Hematopoietic multipotent progenitor cell treated with erythropoietin and hydrocortisone succinate and interleukin-3 and kit ligand, for 4 days (in vitro differentiated cells): ENCODE measurements at places on chromosomes 12 and 14.

GRCh38 chr12:65098364-65098763 is 22.7 kb downstream of the WIF1 start:
- no peak for DNase-seq

GRCh38 chr12:58877243-58877743 is 43.0 kb downstream of the LRIG3 start:
- DNase-seq = no peak

DNA sequence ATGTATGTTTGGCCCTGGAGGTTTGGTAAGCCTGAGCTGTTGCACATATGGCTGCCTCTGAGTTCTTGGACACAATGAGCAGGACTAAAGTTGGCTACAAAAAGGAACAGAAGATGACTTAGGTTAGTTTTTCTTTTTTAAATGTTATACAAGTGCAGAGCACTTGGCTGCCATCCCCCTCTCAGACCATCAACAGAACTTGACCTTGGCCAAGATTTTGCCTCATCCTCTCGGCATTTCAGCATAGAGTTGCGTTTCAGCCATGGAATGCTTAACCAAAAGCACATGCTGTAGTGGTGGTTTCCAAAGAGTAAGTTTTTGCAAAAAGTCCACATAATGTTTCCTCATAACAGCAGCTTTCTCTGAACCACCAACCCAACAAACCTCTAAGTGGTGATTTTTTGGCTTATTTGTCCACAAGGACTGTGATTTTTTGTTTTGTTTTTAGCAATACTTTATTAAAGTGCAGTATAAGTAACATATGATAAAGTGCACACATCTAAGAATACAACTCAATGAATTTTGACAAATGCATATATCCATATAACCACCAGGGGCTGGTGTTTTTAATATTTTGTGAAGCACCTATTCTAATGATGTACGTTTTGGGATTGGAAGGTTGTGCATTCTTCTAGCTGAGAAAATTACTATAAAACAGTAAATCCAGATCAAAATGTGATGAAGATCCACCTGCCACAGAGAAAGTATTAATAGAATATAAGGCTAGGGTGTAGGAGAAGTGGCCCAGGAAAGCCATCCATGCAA is 12.1 kb upstream of the GALNT16 start:
- no peak for DNase-seq

- no peak for DNase-seq
Measured at GRCh38 chr12:31477687-31478086, 113.2 kb downstream of the DENND5B start.

- no peak for DNase-seq
Measured at GRCh38 chr12:1749019-1749418, 58.1 kb downstream of the ADIPOR2 start.

DNA sequence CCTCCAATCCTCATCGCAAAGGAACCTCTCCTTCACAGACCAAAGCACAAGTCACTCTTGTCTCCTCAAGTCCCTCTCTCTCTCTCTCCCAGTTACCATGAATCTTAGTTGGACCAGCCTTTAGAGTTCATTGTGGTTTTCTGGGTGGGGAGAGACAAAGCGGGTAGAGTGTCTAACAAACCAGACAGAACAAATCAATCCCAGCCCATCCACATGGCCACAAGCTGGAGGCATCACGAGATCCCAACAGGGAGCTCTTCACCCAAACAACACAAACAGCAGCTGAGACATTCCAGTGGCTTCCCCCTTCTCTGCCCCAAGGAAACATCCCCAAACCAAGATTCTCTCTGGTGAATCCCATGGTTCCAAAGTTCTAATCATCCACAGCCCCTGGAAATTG is 22.4 kb downstream of the ACTN1 start:
- no peak for DNase-seq

- DNase-seq = no peak
Measured at GRCh38 chr12:33047666-33048065, 151.1 kb upstream of the PKP2 start.

DNA sequence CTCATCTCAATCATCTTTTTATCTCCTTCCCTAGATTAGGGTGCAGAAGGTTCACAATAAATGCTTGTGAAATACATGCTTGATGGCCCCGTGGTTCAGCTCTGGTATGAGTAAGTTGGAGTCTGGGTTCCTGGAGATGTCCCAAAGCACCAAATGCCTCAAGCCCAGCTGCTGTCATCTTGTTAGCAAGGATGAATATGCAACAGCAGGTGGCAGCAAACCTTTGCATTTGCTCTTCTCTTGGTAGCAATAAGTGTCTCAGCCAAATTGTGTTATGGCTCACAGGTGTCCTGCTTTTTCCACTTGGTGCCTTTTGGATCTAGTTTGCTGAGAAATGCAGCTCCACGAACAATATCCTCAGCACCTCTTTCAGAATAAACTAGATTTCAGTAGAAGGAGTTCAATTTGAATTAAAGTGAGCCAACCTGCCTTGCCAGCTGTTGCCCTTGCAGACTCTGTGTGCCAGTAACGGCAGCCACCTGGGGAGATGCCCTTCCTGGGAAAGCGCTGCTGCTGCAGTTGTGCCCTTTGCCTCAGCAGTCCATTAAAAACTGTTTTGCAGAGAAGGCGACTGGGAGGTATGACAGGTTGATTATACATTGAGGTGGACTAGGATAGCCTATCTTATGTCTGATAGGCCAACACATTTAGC is 417.3 kb downstream of the SNAPC1 start:
- peak; percentile 67 for DNase-seq

DNA sequence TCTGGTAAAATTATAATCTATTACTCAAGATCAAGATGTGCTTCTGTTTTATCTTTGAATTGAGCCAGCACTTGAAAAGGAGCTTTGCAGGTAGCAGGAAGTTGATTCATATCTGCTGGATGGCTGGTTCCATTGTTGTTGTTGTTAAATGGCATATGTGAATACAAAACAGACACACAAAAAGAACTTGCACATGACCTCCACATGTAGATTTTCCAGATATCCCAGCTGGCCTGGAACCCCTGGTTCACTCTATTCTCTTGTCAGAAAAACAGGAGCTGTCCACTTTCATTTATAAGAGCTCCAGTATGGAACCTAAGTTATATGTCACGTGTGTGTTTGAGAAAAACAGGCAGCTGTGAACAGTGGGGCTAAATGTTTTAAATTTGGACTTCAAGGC is 273.9 kb downstream of the TMEM132D start:
- no peak for DNase-seq

DNA sequence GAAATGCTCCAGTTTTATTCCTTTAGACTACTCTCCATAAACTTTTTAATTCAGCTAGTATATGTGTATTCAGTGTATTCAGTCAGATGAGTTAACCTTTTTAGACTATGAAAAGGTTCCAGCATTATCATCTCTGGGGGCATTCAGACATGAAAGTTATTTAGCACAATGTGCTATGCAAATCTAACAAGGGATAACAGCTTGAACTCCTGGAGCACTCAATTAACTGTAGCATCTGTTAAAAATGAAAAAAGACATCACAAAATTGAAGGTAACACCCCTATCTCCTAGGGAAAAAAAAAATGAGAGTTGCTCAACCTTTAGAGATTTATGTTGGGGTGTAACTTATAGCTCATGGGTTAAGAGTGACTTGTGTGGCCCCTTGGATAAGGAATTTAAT is 211.5 kb downstream of the PHLDA1 start:
- no peak for DNase-seq

DNA sequence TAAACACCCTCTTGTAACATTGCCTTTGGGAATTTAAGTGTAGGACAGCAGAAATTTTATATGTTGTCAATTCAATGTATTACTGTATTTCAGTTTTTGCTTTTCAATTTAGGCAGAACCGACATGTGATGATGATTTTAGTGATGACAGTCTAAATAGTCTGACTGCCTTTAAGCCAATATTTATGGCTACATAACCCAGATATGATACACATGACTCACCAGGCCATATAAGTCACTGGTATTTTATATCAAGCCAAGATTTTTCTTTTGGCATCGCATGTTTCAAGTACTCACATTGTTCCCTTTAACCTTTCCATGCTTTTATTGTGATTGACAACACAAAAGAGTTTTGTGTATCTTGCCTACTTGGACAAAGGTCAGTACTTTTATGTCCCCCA is 13.6 kb upstream of the PPM1A start:
- DNase-seq = no peak

GRCh38 chr14:37411079-37411735 is 183.8 kb downstream of the FOXA1 start:
- no peak for DNase-seq

DNA sequence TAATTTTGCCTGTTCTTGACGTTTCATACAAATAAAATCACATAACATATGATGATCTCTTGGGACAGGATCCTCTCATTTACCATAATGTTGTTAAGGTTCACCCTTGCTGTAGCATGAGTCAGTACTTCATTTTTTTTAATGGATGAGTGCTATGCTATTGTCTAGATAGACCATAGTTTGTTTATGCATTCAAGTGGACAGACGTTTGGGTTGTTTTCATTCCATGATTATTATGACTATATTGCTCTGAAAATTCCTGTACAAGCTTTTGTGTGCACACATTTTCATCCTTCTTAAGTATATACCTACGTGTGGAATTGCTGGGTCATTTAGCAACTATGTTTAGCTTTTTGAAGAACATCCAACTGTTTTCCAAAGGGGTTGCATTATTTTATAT is 325.6 kb upstream of the TMEM132C start:
- DNase-seq = no peak

DNA sequence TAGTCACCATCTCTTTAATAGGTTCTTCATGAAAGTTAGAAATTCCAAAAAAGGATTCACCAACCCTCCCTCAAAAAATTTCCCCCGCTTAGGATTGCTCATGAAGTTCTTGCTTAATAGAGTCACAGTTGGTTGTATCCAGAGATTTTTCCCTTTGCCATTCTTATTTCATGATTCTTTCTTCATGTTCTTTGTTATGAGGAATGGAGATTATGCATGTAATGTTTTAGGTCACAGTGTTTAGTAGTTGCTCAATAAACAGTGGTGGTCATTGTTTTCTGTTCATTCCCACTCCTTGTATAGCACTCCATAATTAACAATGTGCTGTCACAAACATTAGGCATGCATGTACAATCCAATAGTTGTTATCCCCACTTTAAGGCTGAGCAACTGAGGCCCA is 51.2 kb upstream of the RTRAF start:
- DNase-seq = no peak

- DNase-seq = no peak
Measured at GRCh38 chr12:106066051-106066705, 72.6 kb downstream of the NUAK1 start.

DNA sequence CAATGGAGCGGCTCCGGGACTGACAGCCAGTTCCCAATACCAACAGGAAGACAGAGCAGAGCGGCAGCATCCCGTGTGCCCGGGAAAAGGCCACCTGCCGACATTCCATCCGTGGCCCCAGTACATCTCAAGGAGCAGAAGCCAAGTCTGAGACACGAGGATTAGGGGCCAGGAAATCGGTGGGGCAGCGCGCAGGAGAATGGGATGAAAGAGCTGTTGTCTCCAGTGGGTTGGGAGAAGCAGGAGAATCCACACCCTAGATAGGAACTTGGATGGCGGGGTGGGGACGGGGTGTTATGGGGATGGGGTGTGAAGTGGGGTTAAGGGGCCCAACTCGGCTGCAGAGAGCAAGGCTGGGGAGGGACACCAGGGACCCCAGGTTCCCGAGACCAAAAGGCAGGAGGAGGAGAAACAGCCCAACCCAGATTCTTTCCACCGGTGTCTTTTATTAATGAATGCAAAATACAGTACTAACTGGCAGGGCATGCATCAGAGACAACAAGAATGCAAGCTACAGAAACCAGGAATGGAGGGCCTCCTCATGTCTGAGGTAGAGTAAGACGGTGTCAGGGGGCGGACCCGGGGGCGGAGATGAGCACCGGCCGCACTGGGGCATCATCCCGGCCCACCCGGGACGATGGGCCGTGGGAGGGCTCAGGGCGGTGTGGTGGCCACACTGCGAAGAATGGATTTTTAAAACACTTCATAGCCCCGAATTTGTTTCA is 50.3 kb downstream of the BEGAIN start:
- no peak for DNase-seq

- no peak for DNase-seq
Measured at GRCh38 chr12:127257366-127257935, 1009.5 kb upstream of the TMEM132C start.

DNA sequence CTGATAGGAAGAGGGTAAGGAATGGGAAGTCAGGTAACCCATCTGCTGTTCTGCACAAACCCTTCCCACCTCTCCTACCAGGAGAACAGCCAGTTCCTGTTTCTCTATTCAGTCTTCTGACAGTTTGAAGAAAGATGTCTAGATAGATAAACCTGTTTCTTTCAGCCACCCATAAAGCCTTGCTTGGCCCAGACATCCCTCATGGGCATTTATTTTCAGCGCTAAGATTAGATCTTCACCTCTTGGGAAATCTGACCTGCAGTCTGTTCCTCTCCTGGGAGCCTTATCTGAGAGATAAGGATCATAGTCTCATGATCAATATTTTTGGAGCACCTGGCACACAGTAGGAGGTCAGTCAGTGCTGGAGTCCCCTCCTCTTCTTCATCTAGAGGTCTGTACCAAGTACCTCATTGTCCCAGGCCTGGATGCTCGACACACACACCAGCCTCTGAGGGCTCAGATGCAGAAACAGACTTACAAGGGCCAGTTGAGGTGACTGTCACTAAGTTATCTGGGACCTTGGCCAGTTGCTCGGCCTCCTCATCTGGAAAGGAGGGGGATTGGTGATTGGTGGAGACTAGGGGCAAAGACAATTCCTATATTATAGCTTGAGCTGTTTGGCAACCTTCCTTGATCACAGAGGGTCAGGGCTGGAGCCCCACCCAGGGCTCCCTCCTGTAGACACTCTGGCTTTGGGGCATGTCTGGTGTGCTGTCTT is 18.2 kb downstream of the ACVRL1 start:
- DNase-seq = peak; percentile 56

- DNase-seq = no peak
Measured at GRCh38 chr14:38000340-38000739, 207.4 kb upstream of the SSTR1 start.

DNA sequence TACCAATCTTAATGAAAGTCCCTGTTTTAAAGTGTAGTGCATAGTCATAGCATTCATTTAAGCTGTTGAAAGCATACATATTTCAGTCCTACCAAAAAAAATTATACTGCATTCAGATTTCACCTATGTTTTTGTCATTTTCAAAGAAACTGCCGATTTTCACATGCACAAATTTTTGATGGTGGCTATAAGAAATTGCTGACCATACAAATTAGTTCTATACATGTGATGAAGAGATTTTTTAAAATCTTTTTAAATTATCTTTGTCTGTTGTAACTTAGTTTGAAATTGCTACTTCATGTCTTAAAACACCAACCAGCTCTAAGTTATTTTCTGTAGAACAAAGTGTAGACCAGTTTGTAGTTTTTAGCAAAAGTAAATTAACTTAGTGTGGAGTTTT is 3.5 kb upstream of the GTF2A1 start:
- DNase-seq = no peak
